ENCODE measurements at places on chromosomes 2 and 18.

DNA sequence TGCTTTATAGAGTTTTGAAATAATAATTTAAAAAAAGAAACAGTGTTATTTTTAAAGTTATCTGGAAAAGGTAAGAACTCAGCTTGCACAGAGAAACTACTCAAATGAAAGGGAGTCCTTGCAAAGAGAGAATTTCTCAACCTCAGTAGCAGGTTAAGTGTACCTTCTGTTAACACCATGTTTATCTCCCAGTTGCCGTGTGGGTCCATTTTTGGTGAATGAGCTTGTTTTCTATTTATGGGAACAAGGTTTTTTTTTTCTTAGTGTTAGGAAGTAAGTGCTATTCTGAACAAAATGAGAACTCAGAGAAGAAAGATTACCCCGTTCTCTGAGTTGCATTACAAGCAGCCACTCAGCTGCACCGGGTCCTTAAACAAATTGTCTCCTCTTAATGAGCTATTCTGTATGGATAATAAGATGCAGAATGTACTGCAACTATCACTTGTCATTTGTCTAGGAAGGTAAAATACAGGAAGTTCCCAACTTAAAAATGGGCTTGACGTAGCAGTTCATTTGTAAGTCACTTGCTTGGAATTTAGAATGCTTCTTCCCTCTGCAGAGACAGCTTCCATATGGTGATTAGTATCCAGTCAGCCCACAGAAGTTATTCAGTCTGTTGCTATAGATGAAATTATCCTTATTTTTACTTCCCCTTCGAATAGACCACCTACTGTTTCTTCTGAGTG, 74.9 kb downstream of the LTBP1 start:
- DNase-seq = no peak

DNA sequence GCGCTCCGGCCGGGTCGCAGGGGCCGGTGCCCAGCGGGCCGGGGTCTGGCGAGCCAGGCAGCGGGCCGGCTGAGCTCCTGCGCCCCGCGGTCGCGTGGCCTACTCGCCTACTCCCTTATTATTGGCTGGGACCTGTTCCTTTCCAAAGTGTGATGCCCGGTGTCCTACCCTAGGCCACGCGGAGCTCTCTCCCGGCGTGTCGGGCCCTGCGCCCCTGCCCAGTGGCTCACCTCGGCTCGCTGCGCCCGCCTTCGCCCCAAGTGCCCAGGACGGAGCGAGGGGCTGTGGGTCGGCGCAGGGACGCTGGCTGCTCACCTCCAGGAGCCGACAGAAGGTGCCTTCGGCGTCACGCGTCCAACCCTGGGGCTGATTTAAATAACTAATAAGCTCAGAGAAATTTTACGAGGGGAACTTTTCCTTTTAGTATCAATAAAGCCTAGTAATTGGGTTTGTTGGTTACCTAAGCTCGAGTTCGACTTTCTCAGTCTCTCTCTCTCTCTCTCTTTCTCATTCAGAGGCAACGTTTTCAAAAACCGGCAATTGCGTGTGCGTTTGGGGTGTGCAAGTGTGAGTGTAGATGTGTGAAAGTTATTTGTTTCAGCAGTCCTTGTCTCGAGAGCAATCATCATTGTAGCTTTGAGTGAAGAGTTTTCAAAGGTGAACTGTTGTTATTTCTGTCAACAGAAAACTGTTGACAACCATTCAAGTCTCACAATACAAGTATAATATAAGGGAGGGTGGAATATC, 7.0 kb upstream of the SATB2 start:
- DNase-seq = no peak

DNA sequence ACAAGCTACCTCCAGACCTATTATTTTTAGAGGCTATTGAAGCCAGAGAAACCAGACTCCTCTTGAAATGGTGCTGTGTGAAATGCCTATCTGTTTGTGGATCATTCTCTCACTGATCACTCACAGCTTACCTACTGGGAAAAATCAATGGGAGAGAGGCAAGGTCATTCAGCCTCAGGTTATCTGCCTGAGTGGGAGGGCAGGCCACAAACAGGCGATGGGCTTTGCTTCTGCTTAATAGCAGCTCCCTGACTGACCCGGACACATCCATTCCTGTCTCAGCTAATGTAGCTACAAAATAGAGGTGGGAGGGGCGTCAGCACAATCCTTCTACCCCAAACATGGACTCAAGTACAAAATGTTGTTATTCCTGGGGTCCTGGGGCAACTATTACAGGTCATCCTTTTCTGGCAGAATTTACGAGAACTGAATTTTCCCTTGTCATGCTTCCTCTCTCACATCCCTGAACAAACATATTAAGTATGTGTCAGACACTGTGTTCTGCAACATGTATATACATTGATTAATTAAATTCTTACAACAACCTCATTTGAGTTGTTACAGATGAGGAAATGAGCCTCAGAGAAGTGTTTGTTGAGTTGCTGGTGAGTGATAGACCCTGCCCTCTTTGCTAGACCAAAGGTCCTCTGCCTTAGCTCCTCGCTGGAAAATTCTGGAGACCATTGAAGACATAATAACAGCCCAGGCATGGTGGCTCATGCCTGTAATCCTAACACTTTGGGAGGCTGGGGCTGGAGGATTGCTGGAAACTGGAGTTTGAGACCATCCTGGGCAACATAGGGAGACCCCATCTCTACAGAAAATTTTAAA, 60.5 kb downstream of the CDK15 start:
- no peak for DNase-seq

- no peak for DNase-seq
Observed at GRCh38 chr2:36697424-36698066, 1.0 kb downstream of the VIT start.

DNA sequence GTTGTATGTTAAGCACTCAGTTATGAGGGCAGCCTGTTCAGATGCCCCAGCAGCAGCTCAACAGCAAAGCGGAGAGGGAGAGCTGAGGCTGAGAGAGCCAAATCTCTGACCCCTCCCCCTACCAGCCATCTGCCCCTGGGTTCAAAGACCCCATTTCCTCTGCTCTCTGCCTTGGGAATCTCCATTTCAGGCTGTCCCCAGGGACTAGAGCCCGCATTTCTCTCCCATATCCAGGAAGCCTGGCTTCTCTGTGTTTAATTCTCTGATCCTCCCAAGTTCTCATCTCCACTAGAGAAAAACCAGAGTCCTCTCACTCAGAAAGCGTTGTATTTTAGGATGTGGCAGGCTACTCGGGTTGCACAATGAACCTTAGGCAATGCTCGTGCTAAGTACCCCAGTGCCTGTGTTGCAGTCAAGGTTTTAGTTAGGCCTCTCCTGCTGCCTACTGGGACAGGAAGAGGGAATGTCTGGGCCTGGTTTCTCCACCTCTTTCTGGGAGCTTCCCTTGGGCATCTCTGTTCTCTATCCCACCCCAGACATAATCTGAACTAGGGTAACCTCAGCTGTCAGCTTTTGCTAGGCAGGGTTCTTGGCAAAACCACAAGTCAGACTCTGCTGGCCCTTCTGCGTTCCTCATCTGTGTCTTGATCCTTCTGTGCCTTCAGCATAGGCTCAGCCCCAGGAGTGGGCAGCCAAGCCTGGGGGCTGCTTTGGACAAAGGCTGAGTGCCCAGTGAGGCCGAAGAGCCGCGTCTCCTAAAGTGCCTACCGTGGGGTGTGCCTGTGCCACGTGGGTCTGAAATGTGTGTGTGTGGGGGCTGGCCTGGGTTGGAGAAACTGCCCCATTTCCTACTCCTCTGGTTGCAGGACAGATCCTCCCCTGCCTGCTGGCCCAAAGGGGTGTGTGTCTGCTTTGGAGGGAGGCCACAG, 96.8 kb downstream of the STPG4 start:
- DNase-seq = no peak

- no peak for DNase-seq
Observed at GRCh38 chr2:216775043-216775453, 79.7 kb upstream of the IGFBP5 start.

GRCh38 chr18:2087877-2088673, 483.2 kb downstream of the METTL4 start:
- no peak for DNase-seq

DNA sequence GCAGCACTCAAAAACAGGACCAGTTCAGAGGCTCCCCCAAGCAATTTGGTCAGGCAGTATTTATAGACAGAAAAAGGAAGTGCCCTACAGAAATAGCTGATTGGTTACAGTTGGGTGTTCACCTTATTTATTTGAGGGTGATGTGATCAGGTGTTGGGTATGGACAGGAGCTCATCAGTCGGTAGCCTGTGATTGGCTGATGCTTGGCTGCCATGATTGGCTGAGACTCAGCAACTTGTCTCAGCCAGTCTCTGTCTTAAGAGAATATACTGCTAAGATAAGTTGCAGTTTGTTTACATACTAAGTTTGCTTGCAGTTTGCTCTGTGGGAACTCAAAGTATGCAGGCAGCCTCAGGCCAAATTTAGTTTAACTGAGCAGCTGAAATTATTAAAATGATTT, 9.4 kb downstream of the ABCG8 start:
- no peak for DNase-seq

DNA sequence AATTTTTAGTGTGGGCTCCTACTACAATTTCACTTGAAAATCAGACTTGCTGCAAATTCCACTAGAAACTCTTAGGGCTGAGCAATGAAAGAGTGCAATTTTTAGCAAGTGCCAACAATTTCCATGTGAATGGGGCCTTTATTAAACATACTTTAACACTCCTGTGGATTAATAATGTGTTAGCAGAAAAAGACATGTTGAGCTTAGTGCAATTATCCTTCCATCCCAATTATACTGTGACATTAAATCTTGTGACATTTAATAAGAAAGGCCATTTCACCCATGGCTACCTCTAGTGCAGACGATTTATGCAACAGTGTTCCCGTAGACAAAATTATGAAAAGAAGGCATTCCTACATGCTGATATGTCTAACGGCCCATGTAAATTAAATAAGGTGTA, 639.7 kb downstream of the STK39 start:
- no peak for DNase-seq

DNA sequence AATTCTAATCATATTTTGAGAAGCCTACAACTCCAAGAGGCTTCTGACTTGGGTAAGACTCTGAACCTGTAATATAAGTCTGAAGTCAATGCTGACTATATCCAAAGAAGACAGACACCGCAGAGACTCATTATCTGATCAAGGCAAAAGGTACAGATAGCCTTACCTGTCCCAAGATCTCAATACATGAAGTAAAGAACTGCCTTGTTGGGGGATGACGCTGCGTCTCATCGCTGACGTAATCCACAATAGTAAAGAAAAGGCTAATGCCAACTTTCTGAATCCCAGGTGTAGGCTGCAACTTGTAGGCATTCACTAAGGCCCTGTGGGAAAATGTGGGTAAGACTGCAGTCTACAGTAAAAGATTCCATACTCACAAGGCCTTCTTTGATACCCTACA, 62.1 kb downstream of the SIGLEC15 start:
- no peak for DNase-seq

- DNase-seq = no peak
Observed at GRCh38 chr18:59062643-59063006, 77.1 kb upstream of the SEC11C start.

DNA sequence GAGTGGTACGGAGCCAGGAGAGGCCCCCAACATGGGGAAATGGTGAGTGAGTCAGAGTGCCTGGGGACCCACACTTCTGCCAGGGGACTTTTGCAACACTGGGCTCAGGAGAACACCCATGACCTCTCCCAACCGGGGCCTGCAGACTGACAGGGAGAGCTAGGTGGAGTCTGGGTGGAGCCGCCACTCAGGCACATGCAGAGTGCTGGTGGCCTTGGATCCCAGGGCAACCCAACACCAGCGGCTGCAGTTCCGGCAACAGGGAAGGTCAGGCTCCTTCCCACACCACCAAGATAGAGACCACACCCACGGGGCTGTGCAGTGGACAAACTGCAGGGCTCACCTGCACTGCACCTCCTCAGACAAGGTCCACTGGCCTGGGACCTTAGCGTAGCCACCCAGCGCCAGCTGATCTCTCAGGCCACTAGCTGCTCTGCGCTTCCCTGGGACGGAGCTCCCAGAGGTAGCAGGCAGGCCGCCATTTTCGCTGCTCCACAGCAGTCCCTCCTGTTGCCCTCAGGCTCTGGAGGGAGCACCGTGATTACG, 99.0 kb downstream of the EFEMP1 start:
- no peak for DNase-seq

- DNase-seq = no peak
Observed at GRCh38 chr18:11752116-11752911, 63.2 kb downstream of the GNAL start.

DNA sequence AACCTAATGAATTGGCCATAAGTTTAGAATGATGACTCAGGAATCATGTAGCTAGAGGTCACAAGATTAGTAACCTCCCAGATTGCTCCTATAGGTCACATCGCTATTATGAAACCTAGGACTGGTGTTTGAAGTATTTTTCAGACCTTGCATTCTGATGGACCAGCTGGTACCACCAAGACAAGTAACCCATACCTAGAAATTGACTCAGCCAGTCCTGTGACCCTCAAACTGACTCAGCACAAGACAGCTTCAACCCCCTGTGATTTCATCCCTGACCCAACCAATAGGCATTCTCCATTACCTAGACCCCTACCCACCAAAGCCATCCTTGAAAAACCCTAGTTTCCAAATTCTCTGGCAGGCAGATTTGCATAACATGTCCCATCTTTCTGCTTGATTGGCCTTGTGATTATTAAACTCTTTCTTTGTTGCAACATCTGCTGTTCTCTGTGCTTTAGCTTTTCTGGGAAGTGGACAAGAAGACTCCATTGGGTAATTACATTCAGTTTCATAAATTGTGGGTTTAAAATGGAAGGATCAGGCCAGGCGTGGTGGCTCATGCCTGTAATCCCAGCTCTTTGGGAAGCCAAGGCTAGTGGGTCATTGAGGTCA, 254.9 kb downstream of the IRS1 start:
- no peak for DNase-seq

GRCh38 chr18:10481831-10482230, 27.4 kb downstream of the APCDD1 start:
- no peak for DNase-seq

DNA sequence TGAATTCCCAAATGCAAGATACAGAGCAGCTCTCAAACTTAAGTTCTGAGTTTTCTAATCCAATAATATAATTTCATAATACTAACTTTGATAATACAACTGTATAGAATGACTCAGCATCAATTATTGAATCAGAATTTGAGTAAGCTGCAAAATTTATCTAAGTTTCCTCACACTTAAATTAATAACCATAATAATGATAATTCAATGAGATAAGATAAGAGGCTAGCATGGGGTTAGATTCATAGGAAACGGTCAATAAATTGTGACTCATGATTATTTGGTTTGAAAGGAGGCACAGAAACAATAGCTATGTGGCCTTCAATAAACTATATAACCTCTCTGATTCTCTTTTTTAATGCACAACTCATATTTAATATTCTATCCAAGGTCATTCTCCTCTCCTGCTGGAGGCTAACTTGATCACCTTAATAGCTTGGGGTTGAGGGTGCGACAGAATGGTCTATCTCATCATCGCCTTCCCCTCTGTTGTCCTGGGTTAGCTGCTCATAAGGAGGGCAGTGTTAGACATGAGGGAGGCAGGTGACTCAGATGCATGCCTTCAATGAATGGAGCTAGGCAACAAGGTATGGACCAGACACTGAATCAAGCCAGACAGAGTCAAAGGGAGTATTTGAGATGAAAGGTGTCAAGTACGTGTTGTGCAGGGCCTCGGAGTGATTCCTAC, 36.2 kb upstream of the BMP10 start:
- DNase-seq = no peak

GRCh38 chr2:99960790-99961189, 181.6 kb downstream of the AFF3 start:
- DNase-seq = no peak

GRCh38 chr2:62705859-62706720, 577 bp downstream of the EHBP1 start:
- peak; percentile 26 for DNase-seq

- DNase-seq = no peak
Observed at GRCh38 chr2:201654616-201655384, 11.5 kb upstream of the TMEM237 start.

Data from NCI-H1417 treated with DMSO at 0.1 percent for 48 hours (cell line).